ENCODE measurements at places on chromosomes 3 and 15. TPM values are rescaled to one million over a fixed set of nuclear protein-coding genes. Genes with fewer than 3 reads are reported as not detected.

DNA sequence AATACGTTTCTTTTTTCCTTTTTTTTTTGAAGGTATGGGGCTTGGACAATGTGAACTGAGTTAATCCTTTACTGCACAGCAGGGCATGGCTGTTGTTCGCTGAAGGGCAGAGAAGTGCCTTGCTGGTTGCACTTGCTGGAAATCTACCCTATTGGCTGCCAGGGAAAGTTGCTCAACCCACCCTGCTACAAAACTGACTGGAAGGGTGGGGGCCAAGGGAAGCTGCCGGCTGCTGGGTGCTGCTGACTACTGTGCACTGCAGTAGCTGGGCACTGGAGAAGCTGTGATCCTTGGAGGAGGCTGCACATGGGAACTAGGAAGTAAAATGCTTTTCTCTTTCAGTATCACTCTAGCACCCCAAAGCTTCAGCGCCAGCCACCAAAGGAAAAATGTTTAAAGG, 70.5 kb downstream of the ETV5 start:
- DNase-seq = no peak

GRCh38 chr15:62416526-62416925, 251.4 kb upstream of the C2CD4B start:
- DNase-seq = no peak

DNA sequence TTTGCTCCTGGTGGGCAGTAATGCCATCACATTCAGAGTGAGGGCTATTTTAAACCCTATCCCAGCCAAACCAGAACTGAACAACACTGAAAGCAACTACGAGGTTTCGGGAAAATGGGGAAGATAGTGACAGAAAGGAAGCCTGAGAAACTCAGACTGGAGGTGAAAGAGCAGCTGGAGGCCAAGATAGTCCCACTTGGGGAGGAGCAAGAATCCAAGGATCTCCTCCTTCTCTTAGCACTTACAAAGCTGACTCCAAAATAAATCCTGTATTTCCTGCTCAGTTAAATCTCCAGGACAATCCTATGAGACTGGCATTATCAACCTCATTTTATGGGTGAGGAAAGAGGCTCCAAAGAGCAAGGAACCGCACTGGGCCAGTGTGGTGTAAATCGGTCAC, 14.1 kb upstream of the SETMAR start:
- no peak for DNase-seq

DNA sequence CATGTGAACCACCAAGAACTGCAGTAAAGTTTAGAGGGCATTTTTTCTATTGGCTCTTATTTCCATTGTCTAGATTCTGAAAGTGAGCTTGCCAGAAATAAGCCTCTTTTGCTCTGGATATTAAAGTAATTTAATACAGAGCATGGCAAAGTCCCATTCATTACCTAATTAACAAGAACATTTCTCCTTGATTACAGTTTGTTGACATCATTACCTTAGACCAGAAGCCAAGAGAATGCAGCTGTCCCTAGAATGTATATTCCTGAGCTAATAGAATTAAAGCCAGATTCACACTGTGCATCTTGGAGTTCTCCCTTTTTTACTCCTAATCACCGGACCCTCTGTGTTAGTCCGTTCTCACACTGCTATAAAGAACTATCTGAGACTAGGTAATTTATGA, 46.4 kb upstream of the TM4SF4 start:
- DNase-seq = no peak

DNA sequence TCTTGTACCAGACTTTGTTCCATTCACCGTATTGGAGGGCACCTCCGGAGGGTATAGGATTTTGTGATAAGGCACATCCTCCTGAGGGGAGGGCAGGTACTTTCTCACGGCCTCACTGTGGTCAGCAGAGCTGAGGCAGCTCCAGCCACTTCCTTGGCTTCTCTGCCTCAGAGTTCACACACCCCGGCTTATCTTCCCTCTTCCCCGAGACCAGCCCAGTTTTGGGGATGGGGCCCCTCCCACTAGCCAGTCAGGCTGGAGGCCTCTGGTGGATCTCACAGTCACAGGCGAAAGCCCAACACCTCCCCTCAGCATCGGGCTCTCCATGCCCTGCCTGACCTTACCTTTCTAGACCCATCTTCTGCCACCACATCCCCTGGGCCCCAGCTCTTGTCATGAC, 316.2 kb upstream of the CTDSPL start:
- DNase-seq = no peak

DNA sequence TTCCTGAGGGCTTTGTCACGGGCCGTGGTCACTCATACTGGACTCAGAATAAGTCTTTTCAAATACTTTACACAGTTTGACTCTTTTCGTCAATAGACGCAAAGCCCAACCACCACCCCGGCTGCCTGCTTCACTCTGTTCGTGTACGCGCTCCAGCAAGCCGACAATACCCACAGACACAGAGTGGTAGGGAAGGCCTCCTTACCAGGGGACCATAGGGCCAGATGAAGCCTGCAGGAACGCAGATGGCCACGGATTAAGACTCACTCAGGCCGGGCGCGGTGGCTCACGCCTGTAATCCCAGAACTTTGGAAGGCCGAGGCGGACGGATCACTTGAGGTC, 29.7 kb downstream of the EFCAB12 start:
- DNase-seq = peak; percentile 80

DNA sequence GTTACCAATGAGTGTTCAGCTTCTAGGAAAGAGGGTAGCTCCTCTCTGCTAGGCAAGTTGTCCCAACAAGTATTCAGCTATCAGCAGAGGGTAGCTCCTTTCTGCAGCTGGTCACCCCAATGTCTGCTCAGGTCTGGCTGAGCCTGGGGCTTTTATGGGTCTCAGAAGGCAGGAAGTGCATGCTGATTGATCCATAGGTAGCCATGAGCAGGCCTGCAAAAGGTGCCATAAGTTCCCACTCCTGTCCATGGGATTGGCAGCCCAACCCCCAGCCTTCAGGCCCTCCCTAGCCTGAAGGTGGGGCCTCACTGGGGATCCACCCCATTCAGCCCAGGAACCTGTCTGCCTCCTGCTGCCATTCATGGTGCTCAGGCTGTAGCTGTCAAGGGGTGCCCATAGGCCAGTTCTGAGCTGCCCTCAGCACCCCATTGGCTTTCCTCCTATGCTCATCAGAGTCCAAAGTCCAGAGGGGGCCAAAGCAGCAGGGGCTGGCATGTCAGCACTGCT, 34.6 kb upstream of the DNAJC13 start:
- DNase-seq = no peak

- DNase-seq = no peak
These were observed 46.0 kb downstream of the TEX9 start for GRCh38 chr15:56411122-56411749.

DNA sequence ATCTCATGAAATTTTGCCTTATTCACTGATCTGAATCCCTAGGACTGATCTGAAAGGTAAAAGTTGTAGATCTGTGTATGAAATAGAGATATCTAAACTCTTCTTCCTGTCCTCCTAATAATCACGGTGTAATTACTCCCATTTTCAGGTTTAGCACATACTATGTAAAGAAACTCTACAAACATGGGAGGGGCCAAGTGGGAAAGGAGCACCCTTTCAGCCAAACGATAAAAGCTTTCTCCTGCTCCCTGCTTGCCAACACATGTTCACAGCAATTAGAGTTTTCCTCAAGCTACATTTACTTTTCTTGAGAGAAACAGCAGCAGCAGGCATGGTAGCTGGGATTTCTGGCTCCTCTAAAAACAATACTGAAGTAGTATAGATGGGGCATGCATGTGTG, 71.6 kb downstream of the CHAC1 start:
- no peak for DNase-seq

DNA sequence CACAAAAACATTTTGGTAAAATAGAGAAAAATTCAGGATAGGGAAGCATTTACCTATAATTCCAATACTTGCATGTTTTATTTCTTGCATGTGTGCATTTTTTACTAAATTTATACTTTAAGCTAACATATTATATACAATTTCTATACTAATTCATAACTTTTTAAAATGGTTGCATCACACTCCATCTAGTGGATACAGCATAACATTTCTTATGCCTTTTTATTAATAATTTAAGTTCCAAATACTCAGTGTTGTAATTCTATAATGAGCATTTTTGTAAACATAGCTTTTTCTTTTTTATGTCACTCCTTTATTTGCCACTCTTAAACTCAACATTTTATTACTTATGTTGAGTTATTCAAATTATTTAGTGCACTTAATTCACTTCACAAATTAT, 477.7 kb downstream of the ZBBX start:
- no peak for DNase-seq

GRCh38 chr3:106560451-106560966, 691.7 kb upstream of the CBLB start:
- no peak for DNase-seq

DNA sequence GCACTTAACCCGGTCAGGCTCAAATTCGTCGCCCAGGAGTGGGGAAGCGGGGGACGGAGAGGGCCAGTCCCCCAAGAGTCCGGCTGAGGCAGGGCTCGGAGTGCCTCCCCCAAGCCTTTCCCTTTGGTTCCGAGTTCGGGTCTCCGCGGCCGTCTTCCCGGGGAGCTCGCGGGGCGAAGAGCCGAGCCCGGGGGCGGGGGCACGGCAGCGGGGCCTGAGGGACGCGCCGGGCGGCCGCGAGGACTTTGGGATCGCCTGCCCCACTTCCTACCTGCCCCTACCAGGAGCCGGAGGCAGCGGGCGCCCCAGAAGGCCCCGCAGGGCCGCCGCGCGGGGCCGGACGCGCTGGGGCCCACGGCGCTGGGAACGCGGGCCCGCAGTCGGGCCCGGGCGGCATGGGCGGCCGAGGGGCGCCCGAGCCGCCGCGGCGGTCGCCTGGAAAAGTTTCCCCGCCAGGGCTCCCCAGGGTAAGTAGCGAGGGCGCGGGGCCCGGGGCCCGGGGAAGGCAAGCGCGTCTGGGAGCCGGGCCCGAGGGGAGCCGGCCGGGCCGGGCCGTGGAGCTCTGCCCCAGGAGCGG, 2.8 kb downstream of the FURIN start:
- DNase-seq = peak; percentile 83

GRCh38 chr15:67836477-67836876, 3.4 kb downstream of the RNU6-1 start:
- peak; percentile 79 for DNase-seq

GRCh38 chr3:150411976-150412375, 3.9 kb downstream of the TSC22D2 start:
- DNase-seq = no peak

GRCh38 chr15:86743283-86743903, 663.7 kb downstream of the AGBL1 start:
- DNase-seq = no peak

GRCh38 chr15:26686547-26687187, 86.2 kb downstream of the GABRB3 start:
- no peak for DNase-seq

DNA sequence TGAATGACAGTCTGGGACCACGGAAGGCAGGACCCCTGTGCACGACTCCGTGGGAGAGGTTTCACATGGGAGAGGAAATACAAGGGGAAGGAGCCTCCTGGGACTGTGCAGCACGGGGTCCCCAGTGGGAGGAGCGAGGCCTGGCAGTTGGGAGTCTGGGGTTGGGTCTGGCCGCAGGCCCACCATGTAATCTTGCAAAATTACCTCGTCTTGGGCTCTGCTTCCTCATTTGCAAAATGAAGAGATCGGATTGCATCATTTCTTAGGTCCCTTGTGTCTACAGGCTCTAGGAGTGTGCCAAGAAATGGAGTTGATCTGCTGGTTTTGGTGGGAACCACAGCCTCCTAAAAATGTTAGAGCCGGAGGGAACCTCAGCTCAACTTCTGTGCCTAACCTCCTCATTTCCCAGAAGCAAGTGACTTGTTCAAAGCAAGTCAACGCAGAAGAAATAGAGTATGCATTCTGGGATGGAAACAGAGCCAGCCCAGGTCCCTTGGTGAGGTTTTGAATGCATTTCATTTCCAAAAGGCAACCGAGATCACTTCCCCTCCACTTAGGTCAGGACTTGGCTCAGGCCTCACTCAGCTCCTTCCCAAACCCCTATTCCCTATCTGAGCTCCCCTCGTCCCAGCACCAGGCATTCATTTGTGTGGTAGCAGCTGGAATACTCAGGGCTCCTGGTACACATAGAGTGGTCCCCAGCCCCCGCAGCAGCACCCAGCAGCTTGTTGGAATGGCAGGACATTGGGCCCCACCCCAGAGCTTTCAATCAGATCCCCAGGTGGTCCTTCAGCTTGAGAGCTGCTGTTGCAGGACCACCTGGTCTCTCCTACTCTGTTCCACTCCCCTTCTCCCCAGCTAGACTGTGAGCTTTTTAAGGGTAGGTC, 267.7 kb downstream of the XXYLT1 start:
- DNase-seq = peak; percentile 89

DNA sequence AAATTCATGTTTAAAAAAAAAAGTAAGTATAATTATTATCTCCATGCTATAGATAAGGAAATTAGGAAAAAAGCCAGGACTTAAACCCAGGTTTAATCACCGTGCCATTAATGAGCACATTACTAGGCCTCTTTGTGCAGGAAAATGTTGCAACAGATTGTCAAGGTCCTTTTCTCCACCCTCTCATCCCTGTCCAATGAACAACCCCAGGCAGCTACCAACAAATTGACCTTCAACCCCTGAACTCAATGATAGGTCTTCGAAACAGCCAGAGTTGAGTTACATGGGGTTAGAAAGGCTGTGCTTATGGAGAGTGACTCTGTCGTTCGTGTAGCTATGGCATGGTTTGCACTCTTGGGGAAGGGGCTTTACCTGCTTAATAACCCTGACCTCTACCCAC, 84.2 kb upstream of the CTNNB1 start:
- no peak for DNase-seq

GRCh38 chr3:187251599-187251998, 39.9 kb downstream of the MASP1 start:
- DNase-seq = no peak

DNA sequence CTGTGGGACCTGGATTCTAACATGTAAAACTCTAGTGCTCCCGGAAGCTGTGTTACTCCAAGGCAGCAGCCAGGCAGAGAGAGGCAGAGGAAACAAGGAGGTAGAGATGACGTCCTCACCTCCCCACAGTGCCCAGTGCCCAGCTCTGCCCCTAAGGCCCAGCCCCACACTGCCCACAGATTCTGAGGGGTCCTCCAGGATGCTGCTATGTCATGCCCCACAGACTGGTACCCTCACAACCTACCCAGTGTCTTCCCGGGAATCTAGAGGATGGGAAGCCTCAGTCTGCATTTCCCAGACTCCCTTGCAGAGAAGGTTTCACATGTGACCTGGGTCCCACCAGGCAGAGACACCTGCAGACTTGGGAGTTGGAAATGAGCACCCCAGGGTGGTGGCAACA, 75.9 kb upstream of the PCSK6 start:
- no peak for DNase-seq

The TMEM212 gene
- total RNA-seq = not detected

The LTK gene
- total RNA-seq = 0.24 TPM

The CCR5 gene
- 2.1 TPM for total RNA-seq

The CACNA2D2 gene
- 2.6 TPM for total RNA-seq

The LMAN1L gene
- not detected for total RNA-seq

The NT5DC2 gene
- total RNA-seq = 48.6 TPM

The USP3 gene
- total RNA-seq = 41.8 TPM

The GOLGA8J gene
- not detected for total RNA-seq

The DNASE1L3 gene
- total RNA-seq = 7.5 TPM

The CCDC13 gene
- total RNA-seq = 2.7 TPM

The HIGD2B gene
- not detected for total RNA-seq

The ANKRD63 gene
- not detected for total RNA-seq

The NBEAL2 gene
- total RNA-seq = 33.1 TPM

The TRANK1 gene
- total RNA-seq = 13.9 TPM

The MON1A gene
- total RNA-seq = 7.6 TPM

The LRRC31 gene
- total RNA-seq = not detected

All from posterior vena cava (tissue), 2 donors.